Smooth muscle cell of the brain vasculature (primary cell): ENCODE measurements at places on chromosomes 13 and 19.
A peak's percentile ranks its signal among the peaks of the same experiment; 100 is the strongest.

DNA sequence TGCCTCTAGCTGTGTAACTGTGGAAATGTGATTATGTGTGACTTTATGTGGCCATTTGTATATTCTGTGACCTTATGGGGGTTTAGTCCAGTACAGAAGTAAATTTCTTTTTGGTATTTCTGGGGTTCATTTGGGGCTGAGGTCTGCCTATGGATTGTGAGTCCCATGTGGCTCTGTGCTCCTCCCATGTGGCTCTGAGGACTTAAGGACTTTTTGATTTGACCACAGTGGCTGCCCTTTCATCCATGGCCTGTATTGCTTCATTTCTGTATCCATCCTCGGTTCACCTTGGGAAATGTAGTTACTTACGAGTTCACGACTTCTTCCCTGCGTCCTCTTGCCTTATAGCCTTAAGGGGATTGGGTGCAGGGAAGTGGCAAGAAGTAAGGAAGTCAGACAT, 1.0 kb downstream of the ZNF420 start:
- DNase-seq = no peak

DNA sequence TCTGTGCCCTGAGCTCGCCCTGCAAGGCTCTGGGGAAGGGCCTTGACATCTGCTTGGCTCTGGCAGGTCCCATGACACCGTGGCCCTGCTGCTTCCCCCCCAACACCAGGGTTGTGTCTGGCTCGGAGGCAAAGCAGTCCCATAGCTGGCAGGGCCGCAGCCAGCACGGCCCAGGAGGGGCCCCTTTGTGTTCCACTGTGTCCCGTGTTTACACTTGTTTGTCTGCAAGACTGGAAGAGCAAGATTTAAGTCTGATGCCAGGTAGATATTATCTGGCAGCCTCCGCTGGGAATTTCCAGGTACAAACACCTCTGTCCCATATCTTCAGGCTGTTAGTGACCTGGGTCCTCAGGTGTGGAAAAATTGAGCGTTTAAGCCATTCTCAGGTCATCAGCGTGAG, 44.3 kb downstream of the MCF2L start:
- DNase-seq = no peak

GRCh38 chr13:51479199-51479523, 26.3 kb upstream of the INTS6 start:
- no peak for DNase-seq

- no peak for DNase-seq
Measured at GRCh38 chr19:8322638-8322997, 1.3 kb downstream of the RPS28 start.

DNA sequence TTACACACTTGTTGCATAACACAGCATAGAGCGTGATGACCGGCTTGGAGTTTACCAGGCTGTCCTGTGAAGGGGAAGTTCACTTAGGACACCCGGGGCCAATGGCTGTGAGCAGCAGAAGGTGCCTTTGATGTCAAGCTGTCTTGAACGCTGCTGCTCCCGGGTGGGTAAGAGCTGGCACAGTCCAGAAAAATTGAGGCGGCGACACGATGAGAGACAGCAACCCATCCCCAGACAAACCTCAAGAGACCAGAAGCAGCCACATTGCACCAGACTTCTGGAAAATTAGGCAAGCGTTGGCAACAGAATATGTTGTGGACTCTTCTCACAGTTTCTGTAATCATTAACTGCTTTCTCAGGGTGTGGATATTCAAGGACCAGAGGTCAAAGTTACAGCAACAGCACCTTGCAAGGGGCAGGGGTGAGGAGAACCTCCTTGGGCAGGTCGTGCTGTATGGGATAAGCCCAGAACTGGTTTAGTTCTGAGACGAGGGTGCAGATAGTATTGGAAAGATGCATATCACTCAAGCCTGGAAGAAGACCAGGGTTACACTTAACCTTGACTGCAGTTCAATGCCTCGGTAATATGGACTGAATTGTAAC, 10.1 kb downstream of the NFILZ start:
- DNase-seq = no peak

DNA sequence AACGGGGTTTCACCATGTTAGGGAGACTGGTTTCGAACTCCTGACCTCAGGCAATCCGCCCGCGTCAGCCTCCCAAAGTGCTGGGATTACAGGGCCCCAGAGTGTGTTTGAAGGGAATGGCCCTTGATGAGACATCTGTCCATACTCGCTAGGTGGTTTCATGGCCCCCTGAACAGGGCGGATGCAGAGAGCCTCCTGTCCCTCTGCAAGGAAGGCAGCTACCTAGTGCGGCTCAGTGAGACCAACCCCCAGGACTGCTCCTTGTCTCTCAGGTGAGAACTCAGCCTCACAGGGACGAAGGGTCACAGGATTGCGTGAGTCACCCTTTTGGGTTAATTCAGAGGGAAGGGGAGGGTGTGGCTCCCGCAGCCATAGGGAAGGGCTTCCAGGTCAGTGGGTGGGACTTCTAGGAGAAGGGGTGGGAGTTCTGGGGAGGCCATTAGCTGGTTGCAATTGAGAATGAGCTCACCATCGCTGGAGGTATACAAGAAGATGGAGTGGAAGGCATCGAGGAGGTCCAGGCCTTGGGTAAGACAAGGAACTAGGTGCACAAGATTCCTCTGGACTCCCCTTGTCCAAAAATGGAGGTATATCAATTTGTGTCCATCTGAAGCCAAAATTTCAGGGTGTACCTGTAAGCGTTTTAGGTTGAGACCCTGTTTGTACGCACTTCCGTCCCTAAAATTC, 9.2 kb downstream of the SHD start:
- DNase-seq = no peak

DNA sequence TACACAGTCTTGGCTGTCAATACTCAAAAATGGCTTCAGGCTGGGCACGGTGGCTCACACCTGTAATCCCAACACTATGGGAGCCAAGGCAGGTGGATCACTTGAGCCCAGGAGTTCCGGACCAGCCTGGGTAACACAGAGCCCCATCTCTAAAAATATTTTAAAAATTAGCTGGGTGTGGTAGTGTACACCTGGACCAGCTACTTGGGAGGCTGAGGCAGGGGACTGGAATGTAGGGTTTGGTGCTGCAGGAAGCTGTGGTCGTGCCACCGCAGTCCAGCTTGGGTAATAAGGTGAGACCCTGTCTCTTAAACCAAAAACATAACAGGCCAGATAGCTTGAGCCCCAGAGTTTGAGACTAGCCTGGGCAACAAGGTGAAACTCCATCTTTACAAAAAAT, 6.7 kb upstream of the CHERP start:
- no peak for DNase-seq

DNA sequence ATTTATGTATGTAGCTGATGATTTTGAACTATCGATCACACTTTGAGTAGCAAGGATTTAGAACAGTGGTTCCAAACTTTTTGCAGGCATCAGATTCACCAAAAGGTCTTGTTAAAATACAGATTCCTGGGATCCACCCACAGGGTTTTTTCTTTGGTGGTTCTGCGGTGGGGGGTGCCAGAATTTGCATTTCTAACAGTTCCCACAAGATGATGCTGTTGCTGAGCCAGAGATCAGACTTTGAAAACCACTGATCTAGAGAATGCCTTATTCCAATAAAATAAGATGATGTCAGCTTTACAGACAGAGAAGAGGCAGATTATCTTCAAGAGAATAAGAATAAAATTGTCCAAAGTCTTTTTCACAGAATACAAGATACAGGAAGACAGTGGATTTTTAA, 80.9 kb upstream of the SHISA2 start:
- no peak for DNase-seq

- no peak for DNase-seq
Measured at GRCh38 chr19:33864311-33864850, 67.7 kb downstream of the KCTD15 start.

GRCh38 chr13:98563071-98563470, 13.8 kb downstream of the STK24 start:
- DNase-seq = no peak

- no peak for DNase-seq
Measured at GRCh38 chr19:19559931-19560330, 21.9 kb downstream of the CILP2 start.

GRCh38 chr13:62433660-62434059, 1018.0 kb upstream of the PCDH20 start:
- DNase-seq = no peak

GRCh38 chr19:17441241-17442021, 7.0 kb downstream of the TMEM221 start:
- no peak for DNase-seq

DNA sequence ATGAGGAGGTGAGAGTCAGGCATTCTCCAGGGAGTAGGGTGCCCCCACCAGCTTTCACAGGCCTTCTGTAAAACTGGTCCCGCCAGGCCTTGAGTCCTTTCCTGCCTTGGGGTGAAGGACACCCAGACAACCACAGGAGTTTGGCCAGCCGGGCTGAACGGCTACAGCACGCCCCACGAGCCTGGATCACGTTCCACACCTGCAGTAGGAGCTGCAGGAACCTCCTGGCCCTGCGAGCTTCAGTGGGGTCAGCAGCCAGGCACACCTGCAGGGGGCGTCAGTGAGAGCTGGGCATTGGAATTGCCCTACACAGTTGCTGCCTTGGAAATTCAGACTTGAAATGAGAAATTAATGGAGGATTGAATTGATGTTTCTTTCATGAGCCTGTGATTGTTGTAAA, 45.7 kb downstream of the COL4A2 start:
- DNase-seq = no peak

GRCh38 chr13:113105921-113106452, 396 bp downstream of the F7 start:
- no peak for DNase-seq

DNA sequence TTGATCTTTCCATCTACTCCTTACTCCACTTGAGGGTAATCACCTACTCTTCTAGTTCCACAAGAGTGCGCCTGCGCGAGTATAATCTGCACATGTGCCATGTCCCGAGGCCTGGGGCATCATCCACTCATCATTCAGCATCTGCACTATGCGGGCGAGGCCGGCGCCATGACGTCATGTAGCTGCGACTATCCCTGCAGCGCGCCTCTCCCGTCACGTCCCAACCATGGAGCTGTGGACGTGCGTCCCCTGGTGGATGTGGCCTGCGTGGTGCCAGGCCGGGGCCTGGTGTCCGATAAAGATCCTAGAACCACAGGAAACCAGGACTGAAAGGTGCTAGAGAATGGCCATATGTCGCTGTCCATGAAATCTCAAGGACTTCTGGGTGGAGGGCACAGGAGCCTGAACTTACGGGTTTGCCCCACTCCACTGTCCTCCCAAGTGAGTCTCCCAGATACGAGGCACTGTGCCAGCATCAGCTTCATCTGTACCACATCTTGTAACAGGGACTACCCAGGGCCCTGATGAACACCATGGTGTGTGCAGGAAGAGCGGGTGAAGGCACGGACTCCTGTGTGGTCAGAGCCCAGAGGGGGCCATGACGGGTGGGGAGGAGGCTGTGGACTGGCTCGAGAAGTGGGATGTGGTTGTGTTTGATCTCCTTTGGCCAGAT, 2.7 kb upstream of the KLK2 start:
- no peak for DNase-seq

- DNase-seq = peak; percentile 2
Measured at GRCh38 chr19:47813304-47813994, 8.3 kb upstream of the CRX start.

DNA sequence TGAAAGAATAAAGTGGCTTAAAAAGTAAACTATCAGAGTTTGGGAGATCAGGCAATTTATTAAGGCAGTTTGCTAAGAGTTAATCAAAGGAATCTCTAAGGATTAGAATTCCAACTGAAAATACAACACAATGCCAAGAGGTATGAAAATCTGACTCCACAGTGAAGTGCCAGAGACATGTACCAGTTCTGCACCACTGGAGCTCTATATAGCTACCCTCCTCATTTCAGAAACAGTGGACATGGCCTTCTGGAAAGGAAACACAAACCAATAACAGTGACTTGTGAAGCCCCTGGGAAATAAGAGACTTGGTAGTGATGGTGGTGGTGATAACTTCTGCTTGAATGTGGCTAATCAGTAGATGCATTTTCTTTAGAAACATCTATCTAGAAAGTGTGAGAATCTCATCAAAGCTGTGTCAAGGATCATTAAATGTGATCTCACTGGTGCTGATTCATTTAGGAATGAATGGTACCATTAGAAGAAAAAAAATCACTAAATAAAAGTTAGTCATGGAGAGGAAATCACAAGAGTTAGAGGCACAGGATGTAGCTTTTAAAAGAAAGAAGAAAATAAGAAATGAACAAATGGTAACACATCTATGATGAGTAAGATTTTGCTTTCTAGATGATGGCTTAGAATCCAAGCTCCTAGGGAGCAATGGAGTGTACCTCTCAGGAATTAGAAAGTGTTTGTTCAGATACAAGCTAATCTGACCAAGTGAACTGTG, 20.1 kb upstream of the N4BP2L1 start:
- no peak for DNase-seq

DNA sequence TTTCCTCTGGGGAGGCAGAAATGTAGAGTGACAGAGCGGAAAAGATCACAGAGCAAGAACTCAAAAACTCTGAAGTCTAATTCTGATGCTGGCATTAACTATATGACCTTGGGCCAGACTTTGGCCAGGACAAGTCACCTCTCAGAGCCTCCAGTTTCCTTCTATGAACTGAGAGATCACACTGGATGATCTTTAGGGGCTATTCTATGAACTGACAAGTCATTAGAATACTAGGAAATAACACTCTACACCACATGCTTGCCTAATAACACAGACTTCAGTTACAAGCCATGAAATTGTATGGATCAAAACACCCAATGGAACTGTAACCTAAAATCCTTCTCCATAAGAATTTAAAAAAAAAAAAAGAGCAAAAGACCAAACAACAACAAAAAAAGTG, 16.9 kb downstream of the SLC25A30 start:
- no peak for DNase-seq

- no peak for DNase-seq
Measured at GRCh38 chr19:34692549-34692948, 15.1 kb downstream of the ZNF302 start.

DNA sequence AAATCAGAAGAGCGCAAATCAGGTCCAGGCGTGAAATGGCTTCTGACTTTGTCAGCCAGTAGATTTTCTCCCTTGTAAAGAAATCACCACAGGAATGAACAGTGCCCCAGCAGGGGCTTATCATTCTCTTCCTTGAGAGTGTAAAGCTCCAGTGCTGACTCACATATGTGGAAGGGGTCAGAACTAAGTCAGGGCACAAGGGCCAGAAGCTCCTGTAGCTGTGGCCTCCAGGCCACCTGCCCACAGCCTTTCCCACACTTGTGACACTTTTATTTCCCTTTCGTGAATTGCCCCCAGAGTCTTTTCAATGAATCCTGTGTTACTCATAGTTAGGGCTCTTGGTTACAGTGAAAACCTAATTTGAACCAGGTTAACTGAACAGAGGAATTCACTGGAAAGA, 99.6 kb downstream of the SUCLA2 start:
- peak; percentile 29 for DNase-seq

GRCh38 chr19:49338023-49338677, 2.9 kb downstream of the CD37 start:
- DNase-seq = no peak

GRCh38 chr13:30181888-30182651, 125.3 kb downstream of the KATNAL1 start:
- no peak for DNase-seq

DNA sequence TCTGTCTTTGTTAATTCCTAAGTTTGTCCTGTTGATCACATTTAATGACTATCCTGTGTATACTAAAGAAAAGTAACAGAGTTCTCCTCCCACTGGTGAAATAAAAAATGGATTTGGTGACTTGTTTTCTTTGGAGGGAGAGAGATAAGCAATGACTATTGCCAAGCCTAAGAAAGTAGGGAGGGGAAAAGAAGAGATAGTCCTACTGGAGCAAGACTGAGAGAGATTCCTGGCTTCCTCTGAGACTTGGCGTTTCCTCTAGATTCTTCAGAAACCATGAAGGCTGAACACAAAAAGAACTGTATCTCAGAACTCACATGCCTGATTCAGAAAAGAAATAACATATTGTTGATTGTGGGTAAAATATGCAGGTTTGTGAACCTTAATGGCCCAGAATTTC, 406.5 kb downstream of the FOXO1 start:
- no peak for DNase-seq
